Articular chondrocyte of knee joint (primary cell): ENCODE measurements at places on chromosomes 12 and 14. TPM values are rescaled to one million over a fixed set of nuclear protein-coding genes. Genes with fewer than 3 reads are reported as not detected.

Gene GDF3
- total RNA-seq: not detected in 2 replicates

Gene PIWIL1
- total RNA-seq: not detected in 2 replicates

Gene TCHP
- total RNA-seq: 10.6 and 11.0 TPM in 2 replicates

Gene LPAR5
- not detected in 2 replicates for total RNA-seq

Gene SNRNP35
- total RNA-seq: 12.0 and 12.6 TPM in 2 replicates
